ENCODE measurements at places on chromosomes 4 and X.
A peak's percentile ranks its signal among the peaks of the same experiment; 100 is the strongest.

GRCh38 chrX:123171781-123172180, 12.3 kb upstream of the GRIA3 start:
- DNase-seq, result no peak

GRCh38 chr4:186128842-186129241, 24.3 kb downstream of the FAM149A start:
- no peak for DNase-seq

- no peak for DNase-seq
Measured at GRCh38 chr4:114156371-114156770, 176.9 kb upstream of the ARSJ start.

DNA sequence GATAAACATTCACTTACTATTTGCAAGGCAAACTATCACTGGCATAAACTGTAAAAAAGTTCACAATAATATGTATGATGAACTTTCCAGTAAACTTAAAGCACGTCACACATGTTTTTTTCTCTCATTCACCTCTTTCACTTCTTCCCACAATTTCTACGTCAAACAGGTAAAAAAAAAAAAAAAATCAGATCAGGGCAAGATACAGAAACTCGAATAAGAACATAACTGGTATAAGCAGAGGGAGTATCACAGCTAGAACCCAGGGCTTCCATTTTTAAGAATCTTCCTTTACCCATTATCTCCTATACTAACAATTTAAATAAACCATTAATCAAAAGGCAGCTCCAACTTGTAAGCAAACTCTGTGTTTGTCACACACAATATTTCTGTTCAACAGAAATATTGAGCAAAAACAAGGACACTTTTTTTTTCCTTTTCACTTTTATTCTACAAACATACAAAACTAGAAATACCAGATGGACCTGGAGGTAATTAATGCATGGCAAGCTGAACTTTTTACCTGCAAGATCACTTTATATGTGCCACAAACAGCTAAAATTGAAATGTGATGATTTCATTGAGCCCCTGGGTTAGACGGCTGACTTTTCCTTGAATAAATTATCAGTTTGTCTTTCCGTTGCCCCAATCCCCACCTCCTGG, 47.5 kb upstream of the NSUN7 start:
- no peak for DNase-seq

GRCh38 chrX:118493016-118493415, 2.6 kb upstream of the DOCK11 start:
- DNase-seq, result peak; percentile 2

DNA sequence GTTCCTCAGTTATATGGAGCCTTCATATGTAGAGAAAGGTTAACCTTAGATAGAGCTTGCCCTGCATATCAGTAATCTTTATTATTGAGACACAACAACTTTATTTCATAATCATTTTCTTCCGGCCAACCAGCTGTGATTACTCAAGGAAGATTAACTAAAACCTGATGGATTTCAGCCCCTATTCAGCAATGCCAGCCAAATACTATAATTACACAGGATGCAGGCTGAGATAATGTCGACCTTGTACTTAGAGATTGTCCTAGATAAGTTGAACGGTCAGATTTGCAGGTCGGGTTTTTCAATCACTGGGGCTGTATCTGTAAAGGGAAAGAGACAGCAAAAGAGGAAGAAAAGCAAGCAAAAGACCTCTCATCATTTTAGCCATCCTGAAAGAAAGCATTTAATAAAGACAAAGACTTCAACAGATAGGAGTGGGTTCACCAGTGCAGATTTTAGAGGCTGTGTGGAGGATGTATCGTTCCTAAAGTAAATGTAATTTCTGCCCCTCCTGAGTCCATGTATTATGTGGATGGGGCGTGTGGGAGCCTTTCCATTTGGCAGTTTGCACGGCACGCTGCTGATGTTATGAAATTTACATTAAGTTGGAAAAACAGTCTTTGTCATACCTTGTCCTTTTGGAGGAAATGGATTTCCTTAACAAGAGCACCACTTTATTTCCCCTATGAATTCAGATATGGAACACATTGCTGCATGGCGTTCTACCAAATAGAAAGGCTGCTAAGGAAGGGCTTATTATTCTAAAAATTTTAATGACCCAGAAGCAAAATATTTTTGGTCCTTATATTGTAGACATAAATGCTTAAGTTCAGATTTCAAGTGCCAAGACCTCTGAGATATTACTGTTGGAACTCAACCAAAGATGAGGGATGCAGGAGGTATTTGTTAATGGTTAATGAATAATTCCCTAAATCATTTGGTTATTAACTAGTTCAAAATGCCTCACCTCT, 496.7 kb downstream of the SPRY1 start:
- DNase-seq, result no peak

- DNase-seq, result no peak
Measured at GRCh38 chrX:42803320-42803719, 25.4 kb upstream of the PPP1R2C start.

DNA sequence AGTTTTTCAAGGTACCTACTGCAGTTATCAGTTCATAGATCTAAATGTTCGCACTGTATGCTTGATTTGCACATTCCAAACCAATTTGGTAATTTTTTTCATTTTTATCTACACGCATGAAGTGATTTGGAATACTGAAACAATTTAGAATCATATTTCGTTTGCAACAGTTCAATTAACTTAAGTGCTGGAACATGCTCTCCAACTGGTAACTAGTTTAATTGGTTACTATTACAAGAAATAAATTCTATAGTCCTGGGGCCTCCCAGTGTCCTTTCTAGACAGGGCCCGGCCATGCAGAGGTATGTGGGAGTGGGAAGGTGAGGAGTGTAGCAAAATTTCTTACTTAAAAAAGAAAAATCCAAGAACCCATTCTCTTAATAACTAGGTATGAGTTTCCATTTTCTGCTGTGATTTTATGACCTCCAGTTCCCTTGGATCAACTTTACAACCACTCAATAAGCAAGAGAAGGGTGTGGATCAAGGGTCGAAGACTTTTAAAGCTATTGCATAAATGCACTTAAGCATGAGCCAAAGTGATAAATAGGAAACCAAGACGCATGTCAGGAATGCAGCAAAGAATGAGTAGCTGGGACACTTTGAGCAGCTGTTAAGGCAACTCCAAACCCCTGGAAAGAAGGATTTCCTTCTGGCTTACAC, 106.9 kb downstream of the PPARGC1A start:
- no peak for DNase-seq

DNA sequence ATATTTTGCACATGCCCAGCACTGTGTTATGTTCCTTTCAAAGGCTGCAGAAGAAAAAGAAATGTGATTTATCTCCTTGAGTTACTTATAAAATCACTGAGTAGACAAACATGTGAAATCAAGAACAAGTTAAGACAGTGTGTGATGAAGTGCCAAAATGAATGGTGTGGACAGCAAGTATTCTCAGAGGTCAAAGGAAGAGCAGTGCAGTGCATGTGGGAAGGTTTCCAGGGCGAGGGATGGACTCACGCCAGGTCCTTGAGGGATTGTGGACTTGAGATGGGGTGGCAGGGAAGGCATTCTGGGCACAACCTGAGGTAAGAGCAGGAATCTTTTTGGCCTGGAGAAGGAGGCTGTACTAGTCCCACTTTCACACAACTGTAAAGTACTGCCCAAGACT, 115.5 kb downstream of the FNIP2 start:
- no peak for DNase-seq

DNA sequence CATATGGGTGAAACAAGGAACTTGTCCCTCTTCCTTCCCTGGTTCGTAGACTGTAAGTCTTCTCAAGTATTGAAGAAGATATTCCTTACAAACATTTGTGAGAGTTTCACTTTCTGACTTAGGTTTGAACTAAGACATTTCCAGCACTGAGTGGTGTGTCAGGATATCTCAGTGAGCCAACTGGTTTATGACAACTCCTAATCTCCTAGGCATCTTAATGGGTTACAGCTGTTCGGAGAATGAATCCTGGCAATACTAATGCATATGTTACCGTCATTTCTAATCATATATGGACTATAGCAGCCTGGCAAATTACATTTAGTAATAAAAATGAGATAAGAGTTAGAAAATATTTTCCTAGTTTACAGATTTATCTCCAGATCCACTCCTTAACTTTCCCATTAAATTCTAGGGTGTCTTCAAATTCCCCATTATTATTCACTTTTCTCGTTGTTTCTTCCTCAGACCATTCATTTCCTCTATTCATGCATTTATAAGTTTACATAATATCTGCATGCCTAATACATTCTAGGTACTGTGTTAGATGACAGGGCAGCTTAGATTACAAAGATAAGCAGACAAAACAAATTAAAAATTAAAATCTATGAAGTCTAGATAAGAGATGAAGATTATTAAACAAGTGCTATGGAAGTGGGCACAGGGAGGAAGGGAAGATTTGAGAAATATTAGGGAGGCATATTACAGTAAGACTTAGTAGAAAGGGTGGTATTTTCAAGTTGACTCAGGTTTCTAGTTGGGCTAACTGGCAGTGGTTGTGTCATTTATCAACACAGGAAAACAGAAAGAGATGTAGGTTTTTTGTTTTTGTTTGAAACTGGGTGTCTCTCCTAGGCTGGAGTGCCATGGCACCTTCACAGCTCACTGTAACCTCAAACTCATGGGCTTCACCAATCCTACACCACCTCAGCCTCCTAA, 173.9 kb downstream of the WDFY3 start:
- DNase-seq, result no peak

DNA sequence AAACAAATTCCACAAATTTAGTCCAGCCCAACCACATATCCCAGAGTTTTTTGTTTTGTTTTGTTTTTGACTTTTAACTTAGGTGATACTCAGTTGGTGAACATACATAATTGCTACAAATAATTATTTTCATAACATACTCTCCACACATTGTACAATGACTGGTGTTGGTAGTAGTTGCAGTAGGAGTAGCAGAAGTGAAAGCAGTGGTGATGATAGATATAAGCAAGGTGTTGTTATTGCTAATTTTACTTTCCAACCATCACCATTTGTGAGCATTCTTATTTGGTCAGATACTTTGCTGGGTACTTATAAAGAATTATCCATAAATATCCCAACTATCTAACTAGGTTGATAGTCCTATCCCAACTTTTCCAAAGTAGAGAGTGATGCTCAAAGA, 47.3 kb downstream of the ARHGAP24 start:
- DNase-seq, result no peak

DNA sequence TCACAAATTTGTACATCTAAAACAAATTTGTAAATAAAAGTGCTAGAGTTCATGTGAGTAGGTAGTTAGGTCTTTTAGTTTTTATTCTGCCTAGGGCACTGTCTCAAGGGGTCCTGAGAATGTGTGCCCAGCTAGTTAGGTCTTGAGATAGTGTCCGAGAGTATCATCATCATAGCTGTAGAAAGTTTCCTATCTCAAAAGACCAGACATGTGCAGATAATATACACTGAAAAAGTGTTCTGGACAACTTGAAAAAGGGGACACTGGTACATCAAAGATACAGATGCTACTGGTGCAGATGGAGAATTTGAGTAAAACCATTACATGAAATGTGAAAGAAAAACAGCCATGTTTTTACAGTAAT, 1.8 kb upstream of the ZCCHC4 start:
- no peak for DNase-seq

- no peak for DNase-seq
Measured at GRCh38 chrX:110327336-110327735, 9.5 kb upstream of the AMMECR1 start.

DNA sequence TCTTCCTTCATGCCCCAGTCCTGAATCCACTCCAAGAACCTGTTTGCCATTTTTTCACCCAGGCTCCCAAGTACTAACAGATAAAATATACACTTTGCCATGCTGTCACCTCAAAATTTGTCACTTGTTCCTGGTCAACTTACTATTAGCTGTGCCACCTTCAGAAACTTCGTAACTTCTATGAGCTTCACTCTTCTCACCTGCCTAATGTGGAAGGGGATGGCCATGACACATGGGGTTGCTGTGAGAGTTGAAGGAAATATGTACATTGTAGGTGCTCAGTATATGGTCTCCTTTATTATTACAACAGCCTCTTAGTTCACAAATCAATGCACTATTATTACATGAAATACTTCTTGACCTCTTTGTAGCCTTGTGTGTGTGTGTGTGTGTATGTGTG, 10.4 kb downstream of the TMSB4X start:
- no peak for DNase-seq

GRCh38 chr4:41013746-41014145, 200.6 kb downstream of the APBB2 start:
- no peak for DNase-seq

DNA sequence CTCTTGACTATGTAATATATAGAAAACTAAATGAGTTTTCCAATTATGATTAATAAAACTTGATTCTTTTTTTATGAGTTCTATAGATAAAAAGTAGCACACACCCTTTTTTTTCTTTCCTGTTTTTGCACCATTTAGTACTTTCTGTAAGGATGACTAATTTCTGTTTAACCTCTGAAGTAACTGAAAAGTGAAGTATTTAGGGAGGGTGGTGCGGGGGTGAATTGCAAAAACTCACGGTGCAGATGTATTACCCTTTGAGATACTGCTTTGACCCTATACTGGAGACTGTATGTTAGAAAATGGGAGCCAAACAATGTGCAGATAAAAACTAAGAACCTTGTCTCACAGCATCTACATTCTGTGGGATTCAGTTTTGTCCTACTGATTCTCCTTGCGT, 471.6 kb downstream of the DTHD1 start:
- no peak for DNase-seq

- no peak for DNase-seq
Measured at GRCh38 chr4:187059895-187060294, 336.2 kb upstream of the FAT1 start.

DNA sequence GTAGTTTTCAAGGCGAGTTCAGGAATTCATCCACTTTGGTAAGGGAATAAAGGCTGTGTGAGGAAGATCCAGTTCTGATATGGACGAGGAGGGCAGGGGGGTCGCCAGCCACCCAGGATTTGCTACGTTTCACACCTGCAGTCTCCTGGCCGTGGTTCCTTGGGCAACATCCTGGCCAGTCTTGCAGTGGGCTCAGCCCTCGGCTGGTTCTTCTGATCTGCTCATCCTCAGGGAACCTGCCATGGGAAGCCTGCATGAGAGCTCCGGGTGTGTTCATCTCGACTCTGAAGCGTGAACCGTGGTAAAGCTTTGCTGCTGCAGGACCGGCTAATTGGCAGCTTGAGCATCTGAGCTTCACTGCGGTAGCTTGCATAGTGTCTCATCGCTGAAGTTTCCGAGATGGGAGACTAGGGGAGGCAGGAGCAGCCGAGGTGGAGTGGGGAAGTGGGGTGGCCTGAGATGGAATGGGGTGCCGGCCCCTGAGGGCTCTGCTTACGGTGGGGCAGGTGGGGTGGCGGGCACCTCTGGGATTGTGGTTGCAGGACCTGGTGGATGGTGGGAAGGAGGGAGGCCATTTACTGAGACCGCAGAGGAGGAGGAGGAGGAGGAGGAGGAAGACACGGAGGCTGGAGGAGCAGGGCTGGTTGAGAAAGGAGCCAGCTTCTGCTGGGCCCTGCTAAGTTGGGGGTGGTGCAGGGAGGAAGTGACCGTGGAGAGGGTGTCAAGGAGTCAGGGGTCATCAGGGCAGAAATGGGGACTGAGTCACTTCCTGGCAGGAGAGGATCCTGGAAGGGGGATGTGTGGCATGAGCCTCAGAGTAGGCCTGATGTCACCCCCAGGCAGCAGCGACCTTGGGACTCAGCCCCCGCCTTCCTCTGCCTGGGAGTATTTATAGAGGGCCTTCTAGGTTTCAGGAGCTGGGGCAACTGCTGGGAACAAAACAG, 213.1 kb upstream of the PSAPL1 start:
- no peak for DNase-seq

All from Ammon's horn (tissue), 1 donor.